ENCODE measurements at places on chromosomes 5 and 9.

GRCh38 chr5:58211441-58211840 lies 248.4 kb downstream of the PLK2 start:
- no peak for DNase-seq

DNA sequence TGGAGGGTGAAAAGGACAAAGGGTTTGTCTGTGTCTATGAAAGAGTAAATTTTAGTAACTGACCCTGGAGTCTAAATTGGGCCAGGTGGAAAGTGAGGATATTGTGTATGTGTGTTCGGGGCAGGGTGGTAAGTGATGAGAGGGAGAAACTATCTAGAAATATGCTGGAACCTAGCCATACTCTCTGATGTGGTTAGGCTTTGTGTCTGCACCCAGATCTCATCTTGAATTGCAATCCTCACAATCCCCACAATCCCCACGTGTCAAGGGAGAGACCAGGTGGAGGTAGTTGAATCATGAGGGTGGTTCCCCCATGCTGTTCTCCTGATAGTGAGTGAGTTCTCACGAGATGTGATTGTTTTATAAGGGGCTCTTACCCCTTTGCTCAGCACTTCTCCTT lies 60.6 kb downstream of the COMMD10 start:
- DNase-seq = no peak

DNA sequence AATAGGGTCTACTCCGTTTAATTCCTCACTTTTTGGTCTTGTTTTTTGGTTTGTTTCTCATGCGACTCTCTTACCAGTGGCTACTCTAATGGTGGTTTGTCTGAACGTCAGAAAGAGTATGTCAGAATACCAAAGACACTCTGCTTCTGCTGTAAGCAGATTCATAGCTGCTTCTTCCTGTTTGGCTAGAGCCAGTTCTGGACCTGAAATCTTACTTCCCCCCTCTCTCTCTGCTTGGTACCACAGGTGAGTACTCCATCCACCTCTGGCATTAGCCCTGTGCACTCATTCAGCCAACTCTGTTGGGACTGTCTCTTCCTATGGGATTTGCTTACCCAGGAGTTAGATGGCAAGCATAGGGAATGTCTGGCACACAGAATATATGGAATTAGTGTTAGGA lies 6.6 kb downstream of the ZCCHC7 start:
- DNase-seq = no peak

DNA sequence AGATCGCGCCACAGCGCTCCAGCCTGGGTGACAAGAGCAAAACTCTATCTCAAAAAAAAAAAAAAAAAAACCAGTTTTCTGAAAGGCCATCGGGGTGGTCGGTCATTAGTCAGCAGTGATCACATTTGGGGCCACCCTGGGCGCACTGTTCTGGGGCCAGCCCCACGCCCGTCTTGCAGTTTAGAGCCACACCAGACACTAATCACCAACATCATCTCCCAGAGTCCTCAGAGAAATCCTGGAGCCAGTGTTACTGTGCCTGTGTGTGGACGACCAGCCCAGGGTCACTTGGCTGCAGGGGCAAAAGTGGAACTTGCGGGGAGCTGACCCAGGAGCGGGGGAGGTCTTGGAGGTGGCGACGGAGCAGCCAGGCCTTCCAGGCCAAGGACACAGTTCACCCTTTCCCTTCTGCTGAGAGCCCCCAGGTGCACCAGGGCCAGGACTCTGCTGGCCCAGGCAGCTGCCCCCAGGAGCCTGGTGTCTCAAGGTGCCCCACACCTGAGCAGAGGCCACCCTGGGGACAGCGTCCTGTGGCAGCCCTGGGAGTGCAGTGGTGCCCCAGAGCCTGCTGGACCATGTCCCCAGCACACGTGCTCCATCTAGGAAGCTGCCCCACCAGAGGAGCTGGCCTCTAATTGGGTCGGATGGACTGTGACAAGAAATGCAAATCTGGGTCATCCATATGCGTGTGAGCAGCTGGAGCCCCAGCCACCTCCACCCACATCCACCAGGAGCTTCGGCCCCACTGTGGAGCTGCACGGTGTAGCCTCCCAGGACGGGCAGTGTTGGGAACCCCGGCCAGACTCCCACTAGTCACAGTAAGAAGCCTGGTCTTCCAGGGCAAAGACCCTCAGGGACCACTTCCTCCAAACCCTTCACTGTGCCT lies 51.1 kb downstream of the NEK6 start:
- DNase-seq = no peak
